ENCODE measurements at places on chromosomes 1 and 21. TPM values are rescaled to one million over a fixed set of nuclear protein-coding genes. Genes with fewer than 3 reads are reported as not detected.

DNA sequence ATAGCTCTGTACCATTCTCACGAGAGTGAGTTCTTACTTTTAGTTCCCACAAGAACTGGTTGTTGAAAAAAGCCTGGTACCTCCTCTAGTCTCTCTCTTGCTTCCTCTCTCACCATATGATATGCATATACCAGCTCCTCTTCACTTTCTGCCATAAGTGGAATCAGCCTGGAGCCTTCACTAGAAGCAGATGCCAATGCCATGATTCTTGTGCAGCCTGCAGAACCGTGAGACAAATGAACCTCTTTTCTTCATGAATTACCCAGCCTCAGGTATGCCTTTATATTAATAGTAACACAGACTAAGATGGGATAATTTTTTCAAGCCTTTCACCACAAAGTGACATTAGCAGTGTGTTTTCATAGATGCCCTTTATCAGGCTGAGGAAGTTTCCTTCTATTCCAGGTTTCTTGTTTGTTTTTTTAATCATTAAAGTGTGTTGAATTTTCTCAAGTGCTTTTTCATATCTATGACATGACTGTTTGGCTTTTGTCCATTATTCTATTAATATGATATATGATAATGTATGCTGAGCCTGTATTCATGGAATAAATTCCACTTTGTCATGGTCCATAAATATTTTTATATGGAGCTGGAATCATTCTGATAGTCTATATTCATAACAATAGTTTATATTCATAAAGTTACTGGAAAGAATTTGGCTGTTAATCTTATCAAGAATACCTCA lies 40.7 kb upstream of the C1orf185 start:
- no peak for DNase-seq

The CLCA1 gene
- polyA plus RNA-seq: 262 TPM

DNA sequence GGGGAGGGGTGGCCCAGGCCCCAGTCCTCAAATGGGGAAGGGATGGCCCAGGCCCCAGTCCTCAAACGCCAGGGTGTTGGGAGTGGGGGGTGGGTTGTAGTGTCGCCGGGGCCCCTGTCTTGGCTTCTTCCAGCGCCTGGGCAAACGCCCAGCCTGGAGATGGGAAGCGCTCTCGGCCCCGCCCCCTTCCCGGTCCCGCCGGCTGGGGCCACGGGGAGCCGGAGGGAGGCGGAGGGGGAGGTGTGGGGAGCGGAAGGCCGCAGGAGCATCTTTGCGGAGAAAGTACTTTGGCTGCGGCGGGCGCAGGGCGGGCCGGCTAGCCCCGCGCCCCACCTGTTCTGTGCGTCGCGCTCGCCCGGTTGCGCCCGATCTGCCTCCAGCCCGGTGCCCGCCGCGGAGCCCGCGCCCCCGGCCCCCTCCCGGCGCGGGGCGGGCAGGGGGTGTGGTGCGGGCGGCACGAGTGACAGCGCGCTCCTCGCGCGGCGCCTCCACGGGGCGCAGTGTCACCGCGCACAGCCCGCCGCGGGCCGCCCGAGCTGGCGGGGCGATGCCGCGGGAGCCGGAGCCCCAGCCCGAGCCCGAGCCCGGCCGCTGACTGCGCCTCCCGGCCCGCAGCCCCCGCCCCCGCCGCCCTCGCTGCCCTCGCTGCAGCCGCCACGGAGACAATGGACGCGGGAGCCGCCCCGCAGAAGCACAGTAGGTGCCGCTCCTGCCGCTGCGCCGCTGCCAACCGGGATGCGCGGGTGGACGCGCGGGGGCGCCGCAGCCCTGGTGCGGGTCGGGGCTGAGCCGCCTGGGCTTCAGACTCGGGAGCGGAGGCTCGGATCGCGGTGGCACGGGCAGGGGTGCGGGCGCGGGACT lies 31.1 kb upstream of the PEX10 start:
- DNase-seq: no peak

GRCh38 chr1:240464099-240464498 lies 147.9 kb downstream of the GREM2 start:
- DNase-seq: no peak

The KIF21B gene
- polyA plus RNA-seq: 0.60 TPM

The OR14K1 gene
- not detected for polyA plus RNA-seq

DNA sequence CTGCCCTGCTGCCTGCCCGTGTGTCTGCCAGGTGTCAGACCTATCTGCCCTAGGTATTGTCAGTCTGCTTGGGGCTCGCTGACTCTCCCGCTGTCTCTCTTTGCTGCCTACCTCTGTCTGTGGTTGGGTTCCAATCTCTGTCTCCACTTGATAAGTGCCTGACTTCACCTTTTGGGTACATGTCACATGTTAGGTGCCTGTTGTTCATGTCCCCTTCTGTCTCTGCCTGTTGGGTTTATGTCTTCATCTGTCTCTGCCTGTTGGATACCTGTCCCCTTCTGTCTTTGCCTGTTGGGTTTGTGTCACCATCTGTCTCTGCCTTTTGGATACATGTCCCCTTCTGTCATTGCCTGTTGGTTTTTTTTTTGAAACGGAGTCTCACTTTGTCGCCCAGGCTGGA lies 14.6 kb downstream of the RPS6KA1 start:
- no peak for DNase-seq

The FAM131C gene
- polyA plus RNA-seq: not detected

- DNase-seq: no peak
Observed at GRCh38 chr1:73736125-73736524, 461.9 kb downstream of the LRRIQ3 start.

DNA sequence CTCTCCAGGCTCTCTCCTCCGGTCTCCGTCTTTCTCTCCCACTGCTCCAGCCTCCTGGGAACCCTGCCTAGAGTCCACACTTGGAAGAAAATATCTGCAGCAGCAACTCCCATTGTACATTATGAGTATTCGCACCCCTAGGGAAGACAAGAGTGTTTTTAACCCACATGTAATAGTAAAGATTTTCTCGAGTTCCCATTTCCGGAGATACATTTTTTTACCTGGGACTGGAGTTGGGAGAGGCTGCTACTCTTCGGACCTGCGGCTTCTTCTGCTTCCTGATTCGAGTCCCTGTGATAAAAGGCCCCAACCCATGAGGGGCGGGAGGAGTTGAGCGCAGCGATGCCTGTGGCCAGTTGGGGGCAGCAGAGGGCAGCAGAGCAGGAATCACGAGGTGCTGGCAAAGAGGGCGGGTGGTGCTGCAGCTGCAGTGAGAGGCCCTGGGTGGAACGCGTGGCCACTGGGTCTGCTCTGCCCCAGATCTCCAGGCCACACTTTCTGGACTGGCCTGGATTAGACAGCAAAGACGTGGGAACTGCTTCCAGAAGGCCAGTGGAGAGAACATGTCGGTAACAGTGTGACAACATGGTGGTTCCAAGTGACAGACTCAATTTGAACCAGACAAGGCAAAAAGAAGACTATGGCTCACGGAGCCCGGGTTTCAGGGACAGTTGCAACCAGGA lies 221.0 kb upstream of the CSF3R start:
- DNase-seq: peak; percentile 78

- DNase-seq: no peak
Observed at GRCh38 chr1:42206164-42206563, 41.6 kb upstream of the GUCA2A start.

- DNase-seq: no peak
Observed at GRCh38 chr1:243663651-243664050, 186.4 kb downstream of the AKT3 start.

DNA sequence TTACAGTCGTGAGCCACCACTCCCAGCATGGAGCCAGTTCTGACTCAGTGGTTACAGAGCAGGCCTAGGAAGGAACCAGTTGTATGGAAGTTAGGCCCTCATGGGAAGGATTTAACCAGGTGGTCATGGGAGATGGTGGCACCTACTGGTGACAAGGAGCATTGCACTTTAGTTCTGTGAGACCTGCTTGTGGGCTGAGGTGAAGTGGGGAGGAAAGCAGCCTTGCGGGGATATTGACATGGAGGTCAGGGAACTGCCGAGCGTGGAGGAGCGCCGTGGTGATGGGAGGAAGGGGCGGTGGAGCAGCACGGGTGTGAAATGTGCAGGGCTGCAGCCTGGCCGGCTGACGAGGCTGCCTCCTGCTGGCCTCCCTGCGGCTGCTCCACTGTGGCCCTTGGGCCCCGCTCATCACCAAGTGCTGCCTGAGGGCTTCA lies 100.4 kb downstream of the GALNT2 start:
- DNase-seq: peak; percentile 60

DNA sequence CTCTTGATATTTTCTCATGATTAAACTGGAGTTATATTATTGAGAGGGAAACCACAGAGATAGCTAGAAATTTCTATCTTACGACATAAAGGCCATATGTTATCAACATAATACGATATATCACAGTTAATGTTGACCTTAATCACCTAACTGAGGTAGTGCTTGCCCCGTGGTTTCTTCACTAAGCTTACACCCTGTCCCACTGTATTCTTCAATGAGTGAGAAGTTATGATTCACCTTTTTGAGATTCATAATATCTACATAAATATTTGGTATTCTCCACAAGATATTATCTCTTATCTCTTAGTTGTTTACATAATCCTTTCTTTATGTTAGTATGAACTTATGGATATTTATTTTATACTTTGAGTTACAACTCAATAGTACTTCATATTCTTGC lies 1714.1 kb downstream of the BRINP3 start:
- DNase-seq: no peak

DNA sequence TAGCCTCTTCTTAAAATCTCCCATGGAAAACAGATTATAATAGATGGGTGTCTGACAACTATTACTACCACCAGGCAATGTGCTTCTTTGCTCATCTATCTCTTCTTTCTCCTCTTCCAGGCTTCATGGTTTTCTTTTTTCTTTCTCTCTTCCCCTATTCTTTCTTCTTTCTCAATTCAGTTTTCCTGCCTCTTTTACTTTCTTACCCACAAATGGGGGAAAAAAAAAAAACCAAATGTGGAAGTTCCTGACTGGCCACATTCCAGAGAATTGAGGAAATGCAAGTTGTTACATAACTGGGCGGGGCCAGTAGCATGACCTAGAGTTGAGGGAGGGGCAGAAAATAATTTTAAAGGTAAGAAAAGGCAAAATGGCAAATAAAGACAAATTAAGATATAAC lies 10.9 kb upstream of the SMG7 start:
- no peak for DNase-seq

GRCh38 chr1:22380024-22380785 lies 71.4 kb upstream of the ZBTB40 start:
- DNase-seq: no peak

GRCh38 chr21:8991088-8991907 lies 1530.1 kb upstream of the TPTE start:
- DNase-seq: peak; percentile 60

The FAM151A gene
- 3.7 TPM for polyA plus RNA-seq

- DNase-seq: no peak
Observed at GRCh38 chr1:111099289-111099688, 40.6 kb downstream of the DRAM2 start.

DNA sequence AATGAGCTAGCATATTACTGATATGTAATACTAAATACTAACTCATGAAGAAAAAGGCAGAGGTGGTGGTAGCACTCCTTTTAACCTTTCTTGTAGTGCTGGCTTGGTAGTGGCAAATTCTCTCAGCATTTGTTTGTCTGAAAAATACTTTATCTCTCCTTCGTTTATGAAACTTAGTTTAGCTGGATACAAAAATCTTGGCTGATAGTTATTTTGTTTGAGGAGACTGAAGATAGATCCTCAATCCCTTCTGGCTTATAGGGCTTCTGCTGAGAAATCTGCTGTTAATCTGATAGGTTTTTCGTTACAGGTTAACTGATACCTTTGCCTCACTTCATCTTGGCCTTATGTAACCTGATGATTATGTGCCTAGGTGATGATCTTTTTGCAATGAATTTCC lies 87.8 kb downstream of the LYPLAL1 start:
- no peak for DNase-seq

The VWA5B1 gene
- polyA plus RNA-seq: not detected

DNA sequence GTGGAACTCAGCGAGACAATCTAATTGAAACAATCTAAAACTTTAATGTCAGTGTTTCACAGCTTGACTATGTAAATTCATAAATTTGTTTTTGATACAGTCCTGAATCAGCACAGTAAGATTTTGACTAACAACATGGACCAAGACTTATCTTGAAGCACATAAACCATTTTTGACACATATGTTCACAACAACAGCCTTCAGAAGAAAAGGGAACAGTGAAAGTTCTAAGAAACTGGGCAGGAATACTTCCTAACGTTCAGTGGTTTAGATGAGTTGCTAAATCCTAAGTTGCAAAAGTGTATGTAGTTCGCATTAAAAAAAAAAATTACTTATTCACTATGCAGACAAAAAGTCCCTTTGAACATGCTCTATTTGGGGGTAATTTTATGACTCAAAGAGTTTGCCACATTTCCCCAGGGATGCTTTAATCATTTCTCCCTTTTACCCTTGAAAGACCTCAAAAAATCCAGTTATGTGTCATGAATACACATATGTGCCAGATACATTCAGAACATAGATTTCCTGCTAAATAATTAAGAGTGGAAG lies 120.2 kb downstream of the MRPL39 start:
- no peak for DNase-seq

GRCh38 chr1:30411206-30411605 lies 312.2 kb downstream of the MATN1 start:
- peak; percentile 25 for DNase-seq

DNA sequence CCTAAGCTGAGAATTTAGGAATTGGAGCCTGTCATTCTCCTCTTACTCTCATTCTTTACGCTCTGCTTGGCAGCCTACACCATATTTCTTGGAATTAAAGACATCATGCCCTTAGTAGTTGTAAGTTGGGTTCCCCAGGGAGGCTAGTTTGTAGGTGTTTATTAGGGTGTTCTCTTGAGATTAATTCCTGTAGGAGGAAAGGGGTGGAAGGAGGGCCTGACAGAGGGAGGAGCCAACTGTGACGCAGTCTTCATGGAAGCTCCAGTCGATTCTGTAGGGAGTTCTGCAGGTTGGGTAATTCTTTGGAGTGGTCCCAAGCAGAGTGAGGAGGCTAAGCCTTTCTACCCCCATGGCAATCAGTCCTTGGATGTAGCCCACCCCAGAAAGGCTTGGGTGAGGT lies 111.4 kb downstream of the HHAT start:
- no peak for DNase-seq

DNA sequence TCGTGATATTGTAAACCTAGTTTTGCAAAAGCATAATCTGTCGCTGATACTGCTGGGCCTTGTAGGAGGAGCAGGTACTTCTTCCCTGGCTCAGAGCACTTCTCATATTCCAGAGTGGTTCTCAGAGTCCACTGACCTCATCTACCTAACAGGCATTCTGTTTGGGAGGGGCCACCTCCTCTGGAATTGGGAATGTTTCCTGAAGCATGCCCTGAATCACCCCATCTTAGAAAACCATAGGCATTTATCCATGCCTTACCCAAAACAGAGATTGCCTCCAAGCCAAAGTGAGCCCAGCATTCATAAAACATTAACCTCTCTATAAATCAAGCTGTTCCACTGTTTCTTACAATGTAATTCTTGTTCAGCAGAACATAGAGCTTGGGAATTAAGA lies 35.1 kb downstream of the SLC44A3 start:
- DNase-seq: no peak

The TNFRSF25 gene
- polyA plus RNA-seq: 3.5 TPM

The HSF2BP gene
- polyA plus RNA-seq: 0.46 TPM

The KCNH1 gene
- polyA plus RNA-seq: not detected

- no peak for DNase-seq
Observed at GRCh38 chr1:217393896-217394295, 237.0 kb downstream of the GPATCH2 start.

DNA sequence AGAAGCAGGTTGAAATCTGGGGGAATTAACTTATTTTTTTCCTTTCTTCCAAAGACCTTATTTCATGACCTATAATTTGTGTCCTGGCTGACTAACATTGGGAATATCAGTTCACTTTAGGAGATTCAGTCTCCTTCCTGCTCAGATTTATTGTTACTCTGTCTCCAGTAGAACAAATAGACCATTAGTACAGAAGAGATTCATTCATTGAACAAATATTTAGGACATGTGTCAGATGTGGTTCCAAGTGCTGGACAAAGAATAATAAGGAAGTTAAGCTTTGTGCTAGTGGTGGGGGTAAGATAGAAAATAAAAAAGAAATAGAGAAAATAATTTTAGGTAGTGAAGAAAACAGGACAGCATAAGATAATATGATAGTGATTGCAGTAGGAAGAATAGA lies 20.3 kb downstream of the ZMYM4 start:
- DNase-seq: no peak

Measured in sigmoid colon (tissue), 7 donors.